Pulmonary artery endothelial cell (primary cell): ENCODE measurements at places on chromosomes 7 and 10. TPM values are rescaled to one million over a fixed set of nuclear protein-coding genes. Genes with fewer than 3 reads are reported as not detected.

The CREB3L2 gene
- 23.3 and 23.5 TPM in 2 replicates for total RNA-seq

DNA sequence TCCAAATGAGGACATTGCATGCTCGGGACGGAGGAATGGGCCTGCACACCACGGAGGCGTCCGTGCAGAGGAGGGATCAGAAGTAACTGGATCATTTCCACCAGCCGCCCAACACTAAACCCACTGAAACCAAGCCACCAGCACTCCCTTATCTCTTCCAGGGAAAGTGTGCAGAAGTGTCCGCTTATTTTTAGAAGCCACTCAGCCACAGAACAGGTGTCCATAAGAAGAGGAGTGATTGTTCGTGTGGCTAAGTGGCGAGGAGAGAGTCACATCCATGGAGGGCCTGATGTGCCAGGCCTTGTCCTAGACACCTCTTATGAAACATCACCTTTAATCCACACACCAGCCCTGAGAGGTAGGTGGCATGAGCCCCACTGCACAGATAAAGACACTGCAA, 407.9 kb upstream of the NPVF start:
- no peak for DNase-seq

The SLC29A3 gene
- total RNA-seq, result 0.95 and 1.3 TPM in 2 replicates

DNA sequence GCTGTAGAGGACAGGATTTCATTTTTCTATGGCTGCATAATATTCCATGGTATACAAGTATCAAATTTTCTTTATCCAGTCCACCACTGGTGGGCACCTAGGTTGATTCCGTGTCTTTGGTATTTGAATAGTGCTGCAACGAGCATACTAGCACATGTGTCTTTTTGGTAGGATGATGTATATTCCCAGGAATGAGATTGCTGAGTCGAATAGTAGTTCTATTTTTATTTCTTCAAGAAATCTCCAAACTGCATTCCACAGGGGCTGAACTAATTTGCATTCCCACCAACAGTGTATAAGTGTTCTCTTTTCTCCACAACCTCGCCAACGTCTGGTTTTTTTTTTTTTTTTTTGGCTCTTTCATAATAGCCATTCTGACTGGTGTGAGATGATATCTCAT, 550.0 kb downstream of the REEP3 start:
- DNase-seq, result no peak

GRCh38 chr7:22270371-22270770, 86.6 kb downstream of the RAPGEF5 start:
- no peak for DNase-seq

The TAF6 gene
- total RNA-seq, result 30.5 and 40.4 TPM in 2 replicates

- DNase-seq, result no peak
Measured at GRCh38 chr7:46812101-46812675, 769.7 kb downstream of the TNS3 start.
